ENCODE measurements at places on chromosomes 12 and 14.

DNA sequence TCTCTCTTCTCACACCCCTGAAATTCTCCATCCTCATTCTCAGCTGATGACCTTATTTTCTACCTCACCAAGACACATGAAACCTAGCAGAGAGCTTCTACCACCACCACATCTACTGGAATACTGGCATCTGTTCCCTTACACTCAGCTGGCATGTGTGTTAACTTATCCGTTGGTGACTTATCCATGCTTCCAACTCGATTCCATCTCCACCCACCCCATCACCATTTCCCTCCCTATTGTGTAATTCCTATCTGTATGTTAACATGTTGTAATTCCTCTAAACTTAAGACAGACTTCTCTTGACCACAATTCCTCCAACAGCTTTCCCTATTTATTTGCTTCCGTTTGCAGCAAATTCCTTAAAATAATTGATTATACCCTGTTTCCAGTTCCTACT lies 15.4 kb downstream of the C1S start:
- DNase-seq, result no peak

GRCh38 chr14:90490720-90491050 lies 93.9 kb downstream of the CALM1 start:
- DNase-seq, result no peak

DNA sequence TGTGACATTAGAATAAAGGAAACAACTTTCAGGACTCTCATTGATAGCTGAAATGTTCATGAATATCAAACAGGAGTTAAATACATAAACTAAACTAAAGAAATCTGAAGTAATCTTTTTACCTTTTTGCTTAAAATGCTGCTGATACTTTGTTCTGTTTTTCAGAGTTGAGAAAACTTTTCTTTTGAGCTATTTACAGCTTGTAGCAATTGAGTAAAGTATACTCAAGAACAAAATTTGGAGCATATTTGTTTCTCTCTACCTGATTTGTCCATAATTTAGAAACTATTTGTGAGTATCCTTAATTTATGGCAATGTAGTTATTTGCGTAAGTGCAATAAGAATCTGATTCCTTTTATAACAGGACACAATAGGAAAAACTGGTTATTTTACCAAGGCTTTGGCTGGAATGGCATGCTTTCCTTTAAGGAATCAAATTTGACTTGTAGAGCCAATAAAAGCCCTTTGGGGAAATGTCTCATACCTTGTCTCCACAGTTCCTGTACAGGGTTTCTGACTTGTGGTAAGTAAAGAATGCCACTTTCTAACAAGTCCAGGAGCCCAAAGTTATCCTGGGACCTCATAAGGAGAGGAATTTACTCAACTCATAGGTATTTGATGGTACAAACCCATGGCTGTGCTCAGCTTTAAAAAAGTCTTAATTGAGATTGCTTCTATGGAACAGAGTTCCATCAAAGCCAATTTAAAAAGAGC lies 195.7 kb downstream of the TMEM117 start:
- DNase-seq, result no peak

DNA sequence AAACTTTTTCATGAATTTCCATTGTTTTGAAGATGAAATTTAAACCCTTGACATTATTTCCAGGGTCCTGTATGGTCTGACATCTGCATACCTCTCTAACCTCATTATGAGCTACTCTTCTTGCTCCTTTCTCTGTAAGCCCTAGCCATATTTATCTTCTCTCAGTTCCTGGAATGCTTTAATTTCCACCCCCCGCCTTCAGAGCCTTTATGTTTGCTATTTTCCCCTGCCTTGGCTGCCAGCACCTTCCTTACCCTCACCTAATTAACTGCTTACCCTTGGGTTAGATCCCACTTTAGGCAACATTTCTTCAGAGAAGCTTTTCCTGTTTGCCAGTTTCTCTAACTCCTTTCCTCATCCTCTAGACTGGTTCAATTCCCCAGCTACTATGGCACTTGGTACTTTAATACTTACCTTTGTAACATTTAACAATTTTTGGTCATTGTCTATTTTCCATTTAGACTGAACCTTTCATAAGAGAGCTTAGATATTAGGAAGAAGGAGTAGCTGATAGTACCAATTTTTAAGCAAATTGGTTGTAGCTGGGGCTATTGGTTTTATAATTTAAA lies 6.0 kb downstream of the STYX start:
- DNase-seq, result no peak

- DNase-seq, result no peak
These were observed 2.7 kb upstream of the SIVA1 start for GRCh38 chr14:104750056-104750752.

DNA sequence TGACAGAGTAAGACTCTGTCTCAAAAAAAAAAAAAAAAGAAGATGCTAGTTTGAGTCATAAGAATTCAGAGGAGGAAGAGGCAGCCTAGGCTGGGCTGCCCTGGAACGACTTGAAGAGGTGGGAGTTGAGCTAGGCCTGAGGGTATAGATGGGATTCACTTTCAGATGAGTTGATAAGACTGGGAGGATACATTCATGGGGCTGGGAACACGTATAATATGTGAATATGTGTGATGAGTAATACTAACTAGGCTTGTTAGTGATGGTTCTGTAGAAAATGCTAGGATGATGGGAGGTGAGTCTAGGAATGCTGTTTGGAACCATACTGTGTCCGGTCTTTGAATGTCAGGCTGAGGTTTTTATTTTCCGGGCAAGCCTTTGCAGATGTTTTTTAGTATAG lies 9.0 kb downstream of the PLEKHA5 start:
- DNase-seq, result no peak

DNA sequence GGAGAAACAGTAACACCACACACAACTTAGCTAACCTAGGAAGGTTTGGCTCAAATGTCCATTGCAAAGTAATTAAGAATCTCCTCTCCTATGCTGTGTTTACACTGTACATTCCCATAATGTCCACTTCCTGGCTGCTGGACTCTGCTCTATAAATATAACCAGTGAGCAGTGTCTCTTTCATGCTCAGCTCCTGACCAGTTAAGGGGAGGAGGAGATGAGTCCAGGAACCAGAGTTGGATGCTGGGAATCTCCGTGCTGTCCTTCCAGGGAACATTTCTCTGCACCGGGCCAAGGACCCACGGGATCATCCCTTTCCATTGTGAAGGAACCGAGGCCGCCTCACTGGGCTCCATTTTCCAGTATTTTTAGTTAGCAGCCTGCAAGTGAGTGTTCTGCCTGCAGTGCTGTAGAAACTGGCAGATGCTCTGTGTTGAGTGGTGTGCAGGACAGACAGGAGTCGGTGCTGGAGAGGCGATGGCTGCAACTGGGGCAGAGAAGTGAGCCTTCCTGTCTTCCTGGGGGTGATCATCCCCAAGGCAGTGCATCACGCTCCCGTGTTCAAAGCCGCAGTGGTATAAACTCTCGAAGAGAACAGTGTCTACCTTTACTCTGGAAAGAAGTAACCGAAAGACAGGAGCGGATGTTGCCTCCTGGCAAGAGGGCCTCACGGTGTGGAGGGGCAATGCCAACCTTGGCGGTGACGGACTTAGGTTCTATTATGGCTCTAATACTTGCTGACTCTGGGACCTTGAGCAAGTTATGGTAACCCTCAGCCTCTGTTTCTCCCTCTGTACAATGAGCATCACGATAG lies 195.5 kb downstream of the CACNA1C start:
- no peak for DNase-seq

All from stimulated activated CD4-positive, alpha-beta T cell treated with anti-CD3 and anti-CD28 coated beads, Interleukin-4, amount 100 ng/mL, for 24 hours (primary cell).